Fibroblast of skin of left biceps (primary cell): ENCODE measurements at places on chromosomes 4 and X.

DNA sequence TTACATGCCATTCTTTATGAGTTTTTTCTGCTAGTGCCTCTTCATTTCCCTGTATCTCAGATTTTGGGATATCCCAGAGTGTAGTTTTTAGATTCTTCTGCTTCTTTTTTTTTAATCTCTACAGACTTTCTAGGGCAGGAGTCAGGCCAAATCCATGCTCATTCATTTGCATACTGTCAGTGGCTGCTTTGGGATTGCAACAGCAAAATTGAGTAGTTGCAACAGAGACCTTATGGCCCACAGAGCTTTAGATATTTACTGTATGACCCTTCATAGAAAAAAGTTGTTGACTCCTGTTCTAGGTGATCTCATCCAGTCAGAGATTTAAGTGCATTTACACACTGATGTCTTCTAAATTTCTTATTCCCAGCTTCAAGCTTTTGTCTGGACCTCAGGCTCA, 35.3 kb downstream of the ARFIP1 start:
- no peak for DNase-seq

GRCh38 chr4:60588556-60588955, 611.6 kb upstream of the ADGRL3 start:
- no peak for DNase-seq

DNA sequence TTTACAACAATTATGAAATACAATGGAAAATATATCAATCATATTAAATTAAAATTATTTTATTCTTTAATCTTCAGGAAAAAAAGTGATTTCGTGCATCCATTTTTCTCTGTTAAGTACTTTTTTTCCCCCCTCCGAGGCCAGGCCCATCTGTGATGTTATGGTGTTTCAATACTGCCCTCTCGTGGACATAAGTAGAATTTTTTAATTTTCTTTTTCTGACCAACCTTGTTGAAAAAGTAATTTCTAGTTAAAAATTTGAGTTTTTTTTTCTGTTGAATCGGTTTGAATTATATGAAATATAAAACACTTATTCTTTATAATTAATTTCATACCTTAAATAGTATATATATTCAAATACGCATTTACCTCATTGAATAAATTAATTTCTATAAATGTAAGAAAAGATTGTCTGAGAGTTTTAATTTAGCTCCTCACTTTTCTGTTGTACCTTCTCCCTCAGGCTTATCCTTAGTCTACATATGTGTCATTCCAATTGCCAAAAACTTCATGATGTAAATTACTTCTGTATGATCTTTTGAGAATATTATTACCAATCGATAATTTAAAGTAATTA, 175.8 kb upstream of the TECRL start:
- DNase-seq, result peak; percentile 1

DNA sequence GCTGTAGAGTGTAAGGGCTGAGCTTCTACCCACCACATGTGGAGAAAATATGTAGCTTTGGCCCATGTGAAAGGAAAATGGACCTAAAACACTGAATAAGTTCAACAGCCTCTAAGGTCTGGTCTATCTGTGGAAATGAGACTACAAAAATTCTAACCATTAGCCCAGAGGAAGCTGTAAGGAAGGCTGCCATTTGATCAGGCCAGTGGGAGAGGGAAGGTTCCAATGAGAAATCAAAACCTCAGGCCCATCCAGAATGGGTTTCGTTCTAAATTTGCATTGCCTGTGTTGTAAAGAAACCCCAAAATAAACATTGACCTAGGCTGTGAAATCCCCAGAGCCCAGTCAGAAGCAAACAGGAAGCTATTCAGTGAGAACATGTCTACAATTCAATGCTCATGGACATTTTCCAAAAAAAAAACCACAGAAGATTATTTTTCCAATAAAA, 320.4 kb upstream of the SLC7A11 start:
- DNase-seq, result peak; percentile 59

DNA sequence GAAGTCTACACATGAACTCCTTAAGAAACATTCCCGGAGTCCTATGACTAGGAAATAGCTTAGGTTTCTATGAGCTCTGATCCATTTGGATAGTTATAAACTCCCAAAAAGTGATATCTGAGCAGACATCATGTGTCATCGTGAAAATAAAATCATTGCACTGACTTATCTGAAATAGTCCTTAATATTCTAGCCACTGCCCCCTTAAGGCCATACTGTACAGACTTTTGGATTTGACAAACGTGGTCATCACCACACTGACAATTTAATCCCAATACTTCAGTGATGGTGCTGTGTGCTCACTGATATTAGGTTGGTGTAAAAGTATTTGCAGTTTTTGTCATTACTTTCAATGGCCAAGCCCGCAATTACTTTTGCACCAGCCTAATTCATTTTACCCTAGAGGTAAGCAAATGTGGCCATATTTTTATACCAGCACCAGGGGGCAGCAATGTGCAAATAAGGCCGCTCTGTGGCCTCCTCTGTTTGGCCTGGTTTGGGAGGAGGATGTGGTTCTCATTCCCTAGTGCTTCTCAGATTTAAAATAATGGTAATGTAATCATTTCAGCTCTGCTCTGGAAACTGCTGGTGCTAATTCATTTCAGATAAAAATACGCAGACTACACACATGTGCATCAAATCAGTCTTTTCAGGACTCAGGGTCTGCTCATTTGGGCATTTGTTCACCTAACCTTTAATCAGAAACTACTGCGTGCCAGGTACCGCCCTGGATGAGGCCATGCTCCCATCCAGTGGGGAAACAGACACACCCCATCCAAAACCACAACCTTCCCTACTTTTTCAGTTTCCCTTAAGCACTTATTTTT, 196.4 kb upstream of the C1QTNF7 start:
- peak; percentile 75 for DNase-seq

- no peak for DNase-seq
Measured at GRCh38 chrX:40172401-40173142, 74.8 kb upstream of the BCOR start.

- no peak for DNase-seq
Measured at GRCh38 chr4:140854168-140854567, 98.0 kb upstream of the TBC1D9 start.

DNA sequence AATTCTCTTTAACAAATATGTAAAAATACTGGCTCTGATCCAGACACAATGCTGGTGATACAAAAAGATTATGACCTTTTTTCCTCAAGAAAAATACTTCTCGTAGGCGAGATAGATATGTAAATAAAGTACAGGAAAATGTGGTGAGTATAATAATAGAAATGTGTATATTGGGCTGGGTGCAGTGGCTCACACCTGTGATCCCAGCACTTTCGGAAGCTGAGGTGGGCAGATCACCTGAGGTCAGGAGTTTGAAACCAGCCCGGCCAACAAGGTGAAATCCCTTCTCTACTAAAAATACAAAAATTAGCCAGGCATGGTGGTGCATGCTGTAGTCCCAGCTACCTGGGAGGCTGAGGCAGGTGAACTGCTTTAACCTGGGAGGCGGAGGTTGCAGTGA, 55.0 kb downstream of the MRPL1 start:
- DNase-seq, result no peak

DNA sequence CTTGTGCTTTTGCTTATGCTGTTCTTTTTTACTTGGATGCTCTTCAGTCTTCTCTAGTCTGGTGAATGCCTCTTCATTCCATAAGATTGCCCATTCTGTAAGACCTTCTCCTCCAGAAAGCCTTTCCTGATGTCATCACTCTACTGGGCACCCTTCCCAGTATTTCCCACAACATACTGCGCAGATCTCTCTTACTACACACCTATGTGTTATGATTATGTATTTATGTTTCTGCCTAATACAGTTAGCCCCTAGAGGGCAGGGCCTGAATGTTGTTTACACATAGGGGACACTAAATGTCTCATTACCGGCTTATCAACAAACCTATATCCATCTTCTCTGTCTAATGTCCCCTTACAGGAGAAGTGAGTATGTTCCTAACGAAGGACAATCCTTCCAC, 21.1 kb downstream of the AIFM1 start:
- peak; percentile 8 for DNase-seq

DNA sequence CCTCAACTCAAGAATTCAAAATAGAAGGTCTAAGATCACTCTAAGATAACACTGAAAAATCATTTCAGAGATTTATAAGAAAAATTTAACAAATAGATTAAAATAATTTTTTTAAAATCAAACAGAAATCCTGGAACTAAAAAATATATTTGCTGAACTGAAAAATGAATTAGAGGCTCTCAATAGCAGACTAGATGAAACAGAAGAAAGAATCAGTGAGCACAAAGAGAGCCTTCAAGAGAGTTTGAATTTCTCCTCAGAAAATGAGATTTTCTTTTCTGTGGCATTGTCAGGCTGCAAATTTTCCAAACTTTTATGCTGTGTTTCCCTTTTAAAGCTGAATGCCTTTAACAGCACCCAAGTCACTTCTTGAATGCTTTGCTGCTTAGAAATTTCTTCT, 335.0 kb upstream of the SLC7A11 start:
- no peak for DNase-seq

GRCh38 chrX:11446336-11446735, 153.1 kb downstream of the AMELX start:
- DNase-seq, result no peak

DNA sequence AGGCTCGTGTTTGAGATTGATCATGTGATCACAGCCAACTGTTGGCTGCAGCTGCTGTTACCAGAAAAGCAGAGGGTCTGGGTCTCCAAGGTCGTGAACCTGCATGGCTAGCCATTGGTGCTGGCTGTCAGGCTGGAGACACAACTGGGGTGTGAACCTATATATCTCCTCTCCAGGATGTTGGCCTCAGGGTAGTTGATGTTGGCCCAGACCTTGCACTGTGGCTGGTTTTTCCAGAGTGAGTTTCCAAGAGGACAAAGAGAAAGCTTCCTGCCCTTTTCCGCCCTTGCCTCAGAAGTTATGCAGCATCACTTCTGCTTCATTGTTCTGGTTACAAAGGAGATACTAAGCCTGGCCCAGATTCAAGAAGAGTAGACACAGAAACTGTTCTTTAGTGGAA, 607.8 kb upstream of the HS3ST1 start:
- no peak for DNase-seq

- DNase-seq, result no peak
Measured at GRCh38 chr4:105472871-105473323, 965 bp downstream of the PPA2 start.

GRCh38 chrX:38166478-38167083, 54.1 kb downstream of the SRPX start:
- no peak for DNase-seq

DNA sequence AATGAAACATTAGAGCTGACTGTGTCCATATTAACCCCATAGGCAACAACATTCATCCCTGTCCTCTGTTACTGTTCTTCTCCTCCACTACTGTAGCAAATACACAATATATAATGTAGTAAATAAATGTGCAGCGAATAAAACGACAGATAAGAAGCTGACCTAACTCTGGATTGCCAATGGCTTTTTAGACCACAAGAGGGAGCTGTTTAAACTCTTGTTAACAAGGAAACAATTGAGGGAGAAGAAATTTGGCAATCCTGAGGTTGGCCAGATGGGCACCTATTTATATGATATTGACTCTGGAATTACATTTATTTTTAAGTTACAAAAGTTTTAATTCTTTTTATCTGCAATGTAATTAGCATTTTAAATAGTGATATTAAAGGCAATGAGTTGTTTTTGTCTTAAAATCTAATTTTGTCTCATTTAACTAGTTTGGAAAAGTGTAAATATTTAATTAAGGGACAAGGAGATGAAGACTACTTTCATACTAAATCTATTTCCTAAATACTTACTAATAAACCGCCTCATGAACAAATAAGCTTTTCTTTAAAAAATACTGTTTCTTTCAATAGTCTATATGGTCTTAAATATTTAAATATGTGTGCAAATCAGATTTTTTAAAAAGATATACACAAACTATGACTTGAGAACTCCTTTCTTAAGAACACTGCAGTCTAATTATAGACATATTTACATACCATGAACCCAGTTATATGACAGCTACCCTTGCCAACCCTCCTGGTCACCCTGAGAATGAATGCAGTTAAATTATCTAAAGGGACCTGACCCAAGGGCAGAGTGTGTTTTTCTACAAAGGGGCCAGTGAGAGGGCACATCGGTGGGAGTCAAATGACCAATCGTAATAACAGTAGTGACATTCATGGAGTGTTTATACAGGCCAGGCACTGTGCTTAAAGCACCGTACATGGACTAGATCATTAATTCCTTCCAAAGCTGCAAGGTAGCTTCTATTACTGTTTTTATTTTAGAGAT, 52.9 kb upstream of the HPF1 start:
- peak; percentile 47 for DNase-seq

- no peak for DNase-seq
Measured at GRCh38 chrX:13430136-13430827, 110.4 kb upstream of the ATXN3L start.

DNA sequence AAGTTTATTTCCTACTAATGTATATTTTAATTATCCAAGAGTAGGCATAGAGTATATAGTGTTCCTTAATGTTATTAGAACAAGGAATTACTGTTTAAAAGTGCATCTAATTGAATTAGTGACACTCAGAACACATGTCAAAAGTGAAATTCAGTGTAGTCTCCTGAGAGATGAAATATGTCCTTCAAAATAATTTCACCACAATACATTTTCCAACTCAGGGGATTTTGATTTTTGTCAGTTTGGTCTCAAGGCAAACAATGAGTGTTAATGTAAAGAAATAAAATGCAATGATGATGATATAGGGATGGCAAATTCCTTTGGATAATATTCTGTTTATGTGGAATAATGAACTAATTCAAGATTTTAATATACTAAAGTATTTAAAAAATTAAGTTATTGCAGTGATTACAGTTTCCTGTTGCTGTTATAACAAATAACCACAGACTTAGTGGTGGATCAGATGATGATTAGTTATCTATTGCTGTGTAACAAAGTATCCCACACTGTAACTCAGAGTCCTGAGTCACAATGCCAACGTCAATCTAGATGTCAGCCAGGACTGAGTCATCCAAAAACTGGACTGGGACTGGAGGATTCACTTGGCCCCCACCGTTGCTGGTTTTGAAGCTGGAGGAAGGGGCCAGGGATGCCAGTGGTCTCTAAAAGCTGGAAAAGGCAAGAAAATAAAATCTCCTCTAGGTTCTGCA, 148.0 kb upstream of the SLC7A11 start:
- DNase-seq, result no peak

DNA sequence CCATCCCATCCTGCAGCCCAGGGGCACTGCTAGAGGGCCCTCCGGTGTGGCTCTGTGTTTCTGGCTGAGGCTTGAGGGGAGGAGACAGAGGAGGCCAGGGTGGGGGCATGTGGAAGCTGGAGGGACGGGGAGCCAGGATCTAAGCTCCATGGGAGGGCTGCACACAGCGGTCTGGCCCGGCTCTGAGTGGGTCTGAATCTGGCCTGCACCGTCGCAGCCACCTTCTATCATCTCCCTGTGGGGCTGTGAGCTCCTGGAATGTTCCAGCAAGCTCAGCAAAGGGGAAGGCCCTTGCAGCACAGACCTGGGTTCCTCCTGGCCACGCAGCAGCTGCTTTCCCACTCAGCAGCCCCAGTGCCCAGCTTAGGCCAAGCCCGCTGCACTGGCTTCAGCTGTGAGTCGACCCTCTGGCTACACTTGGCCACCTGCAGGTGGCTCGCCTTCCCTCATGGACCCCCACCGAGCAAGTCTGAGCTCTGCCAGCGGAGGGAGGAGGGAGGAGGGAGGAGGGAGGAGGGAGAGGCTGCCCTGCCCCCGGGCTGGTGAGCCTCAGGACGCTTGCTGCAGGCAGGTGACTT, 5.3 kb downstream of the NKX1-1 start:
- no peak for DNase-seq
